ENCODE measurements at places on chromosomes 16 and 17. TPM values are rescaled to one million over a fixed set of nuclear protein-coding genes. Genes with fewer than 3 reads are reported as not detected.

RRAD gene
- polyA plus RNA-seq: 9.3 TPM

DNA sequence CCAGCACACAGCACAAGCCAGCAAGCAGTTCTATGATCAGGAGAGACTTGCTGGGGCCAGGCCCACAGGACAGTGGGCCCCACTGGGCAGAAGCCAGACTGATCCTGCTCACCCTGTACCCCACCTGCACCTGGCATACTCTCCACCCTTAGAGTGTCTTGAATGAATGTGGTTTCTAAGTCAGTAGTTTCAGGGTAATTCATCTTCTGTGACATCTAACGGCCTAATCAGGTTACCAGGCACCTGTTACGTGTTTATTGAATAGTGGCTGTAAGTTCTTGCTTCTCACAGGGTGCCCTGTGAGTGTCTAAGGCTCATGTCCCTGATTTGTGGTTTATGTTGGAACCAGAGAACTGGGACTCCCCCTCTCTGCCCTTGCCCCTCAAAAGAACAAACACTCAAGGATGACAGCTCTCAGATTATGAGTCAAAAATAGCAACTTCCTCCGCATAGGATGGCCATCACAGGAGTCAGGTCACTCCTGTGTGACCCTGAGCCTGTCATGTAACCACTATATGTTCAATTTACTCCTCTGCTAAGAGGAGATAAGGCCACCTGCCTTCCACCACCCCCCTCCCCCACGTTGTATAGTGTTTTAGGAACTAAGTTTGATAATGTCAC lies 7.0 kb upstream of the OR2C1 start:
- no peak for DNase-seq

DNA sequence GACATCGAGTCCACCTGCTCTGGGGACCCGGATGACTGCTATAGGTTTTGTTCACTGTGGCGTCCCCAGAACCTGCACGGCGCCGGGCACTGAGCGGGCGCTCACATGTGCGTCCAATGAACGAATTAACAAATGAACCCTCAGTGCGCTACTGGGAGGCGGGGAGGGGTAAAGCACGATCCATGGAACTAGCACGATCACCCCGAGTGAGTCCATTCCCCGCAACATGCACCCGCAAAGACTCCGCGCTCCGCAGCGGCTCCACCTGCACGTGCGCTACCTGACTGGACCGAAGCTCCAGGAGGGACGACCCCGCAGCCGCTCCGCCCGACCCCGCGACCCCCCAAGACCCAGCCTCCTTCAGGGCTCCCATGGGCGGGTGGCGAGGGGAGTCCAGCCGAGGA lies 491 bp downstream of the TRAP1 start:
- DNase-seq: peak; percentile 69

DNA sequence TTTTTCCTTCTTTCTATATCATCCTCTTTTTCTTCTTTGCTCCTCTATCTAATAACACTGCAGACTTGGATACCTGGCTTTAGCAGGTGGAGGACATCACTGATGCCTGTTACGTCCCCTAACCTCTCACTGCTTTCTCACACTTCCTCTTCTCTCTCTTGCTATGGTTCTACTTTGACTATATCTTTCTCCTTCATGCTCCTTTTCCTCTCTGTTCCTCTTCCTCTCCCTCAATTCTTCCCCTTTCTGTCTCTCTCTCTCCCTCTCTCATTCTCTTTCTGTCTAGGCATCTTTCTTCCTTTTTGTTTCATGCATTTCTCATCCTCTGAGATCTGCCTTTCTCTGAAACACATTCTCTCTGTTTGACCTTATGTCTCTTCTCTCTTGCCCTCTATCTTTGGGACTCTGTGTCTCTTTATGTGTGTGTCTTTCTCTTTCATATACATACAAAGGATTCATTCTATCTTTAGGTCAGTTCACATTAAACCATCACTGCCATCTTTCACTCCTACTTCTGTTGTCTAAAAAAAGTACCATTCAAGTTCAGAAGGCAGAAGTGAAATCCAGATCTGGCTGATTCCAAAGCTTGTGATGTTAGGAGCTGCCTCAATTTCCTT lies 353.7 kb downstream of the SHISA9 start:
- DNase-seq: no peak

- no peak for DNase-seq
These were observed 74.5 kb upstream of the C17orf78 start for GRCh38 chr17:37301288-37301687.

- DNase-seq: peak; percentile 50
These were observed at the start of gene SHISA9 for GRCh38 chr16:12901597-12902461. Gene SHISA9, plus strand, starts transcription at chr16:12901598.

DNA sequence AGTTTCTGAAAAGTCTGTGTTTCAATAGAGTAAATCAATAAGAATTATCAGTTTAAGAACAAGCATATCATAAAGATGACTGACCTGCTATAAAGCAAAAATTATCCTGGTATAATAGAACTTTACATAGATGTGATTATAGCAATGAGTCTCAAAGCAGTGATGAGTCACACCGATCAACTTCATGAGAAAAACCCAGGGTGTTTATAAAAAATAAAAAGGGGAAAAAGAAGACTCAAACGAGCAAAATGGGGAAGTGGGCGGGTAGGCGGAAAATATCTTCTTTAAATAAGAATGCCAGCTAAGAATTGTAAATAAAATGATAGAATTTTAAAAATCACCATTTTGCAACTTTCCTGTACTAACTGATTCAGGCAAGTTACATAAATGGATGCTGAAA lies 46.8 kb downstream of the BRIP1 start:
- no peak for DNase-seq

- no peak for DNase-seq
These were observed 45.3 kb downstream of the IL21R start for GRCh38 chr16:27447301-27447700.

DNA sequence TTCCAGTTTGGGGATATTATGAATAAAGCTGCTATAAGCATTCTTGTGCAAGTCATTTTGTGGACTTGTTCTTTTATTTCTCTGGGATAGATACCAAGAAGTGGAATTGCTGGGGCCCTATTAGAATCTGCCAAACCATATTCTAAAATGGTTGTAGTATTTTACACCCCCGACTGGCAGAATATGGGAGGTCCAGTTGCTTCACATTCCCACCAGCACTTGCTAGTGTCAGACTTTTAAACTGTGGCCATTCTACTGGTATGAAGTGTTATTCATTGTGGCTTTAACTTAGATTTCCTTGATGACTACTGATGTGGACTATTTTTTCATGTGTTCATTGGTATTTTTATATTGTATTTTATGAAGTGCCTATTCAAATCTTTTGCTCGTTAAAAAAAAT lies 18.1 kb upstream of the NUP93 start:
- no peak for DNase-seq

GRCh38 chr17:17355426-17355825 lies 52.3 kb downstream of the NT5M start:
- no peak for DNase-seq

Measured in SK-N-SH (cell line).